Fibroblast of skin of right biceps (primary cell): ENCODE measurements at places on chromosomes 13 and 19.

GRCh38 chr19:35868172-35868822, at the start of gene APLP1:
Gene APLP1, plus strand, starts transcription at chr19:35868574. Its CDS starts 63 bp downstream, at chr19:35868637.
- peak; percentile 36 for DNase-seq

DNA sequence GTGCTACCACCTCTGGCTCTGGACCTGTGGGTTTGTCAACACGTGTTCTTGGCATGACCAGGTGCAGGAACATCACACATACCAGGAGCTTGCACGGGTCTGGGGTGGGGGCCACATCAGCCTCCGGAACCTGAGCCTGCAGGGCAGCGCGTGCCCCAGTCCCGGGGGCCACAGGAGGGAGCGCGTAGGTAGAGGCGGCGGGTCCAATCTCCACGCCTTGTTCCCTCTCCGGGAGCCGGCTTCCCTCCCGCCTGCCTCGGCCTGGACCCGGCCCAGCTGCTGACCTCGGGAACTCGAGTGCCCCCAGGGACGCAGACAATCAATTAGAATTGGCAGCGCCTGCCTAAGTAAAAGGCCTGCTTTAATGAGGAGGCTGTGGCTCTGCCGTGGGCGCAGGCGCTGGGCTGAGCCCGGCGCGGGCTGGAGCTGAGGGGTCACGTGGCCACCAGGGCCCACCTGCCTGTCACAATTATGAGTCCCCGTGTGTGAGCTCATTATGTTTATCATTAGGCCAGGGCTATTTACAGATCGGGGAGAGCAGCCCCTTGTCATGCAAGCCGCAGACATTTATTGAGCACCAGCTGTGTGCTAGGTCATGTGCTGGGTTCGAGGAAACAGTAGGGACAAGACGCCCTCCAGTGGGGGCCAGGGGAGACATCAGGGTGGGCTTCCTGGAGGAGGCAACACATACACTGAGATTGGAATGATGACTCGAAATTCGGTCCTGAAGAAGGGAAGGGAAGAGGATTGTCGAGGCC, 32.2 kb upstream of the TNFAIP8L1 start:
- DNase-seq: no peak

- no peak for DNase-seq
Measured at GRCh38 chr13:24683351-24683750, 3.1 kb downstream of the ATP12A start.

DNA sequence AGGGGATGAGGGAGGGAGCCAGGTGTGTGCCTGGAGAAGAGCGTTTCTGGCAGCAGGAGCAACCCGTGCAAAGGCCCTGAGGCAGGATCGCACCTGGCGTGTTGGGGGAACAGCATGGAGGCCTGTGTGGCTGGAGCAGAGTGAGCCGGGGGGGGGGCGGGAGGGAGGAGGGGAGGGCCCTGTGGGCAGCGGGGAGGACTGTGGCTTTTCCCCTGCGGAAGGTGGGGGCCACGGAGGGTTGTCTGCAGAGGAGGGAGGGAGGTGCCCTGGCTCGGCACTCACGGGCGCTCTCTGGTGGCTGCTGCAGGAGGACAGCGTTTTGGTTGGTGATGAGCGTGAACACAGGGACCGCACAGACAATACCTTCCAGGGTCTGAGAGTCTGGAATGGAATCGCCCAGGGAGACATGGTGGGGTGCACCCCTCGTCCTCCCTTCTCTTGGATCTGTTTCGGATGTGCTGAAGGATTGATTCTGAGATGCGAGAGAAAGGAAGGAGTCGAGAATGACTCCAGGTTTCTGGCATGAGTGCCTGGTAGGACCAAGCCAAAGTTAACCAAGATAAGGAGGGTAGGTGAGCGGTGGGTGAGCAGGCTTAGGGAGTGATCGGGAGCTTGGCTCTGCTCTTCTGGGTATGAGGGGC, 6.5 kb downstream of the RAB11B start:
- DNase-seq: peak; percentile 55

- no peak for DNase-seq
Measured at GRCh38 chr13:31798189-31798588, 58.9 kb downstream of the RXFP2 start.

- DNase-seq: no peak
Measured at GRCh38 chr13:110251193-110251819, 55.7 kb downstream of the COL4A1 start.

GRCh38 chr19:43309466-43309865, 40.1 kb upstream of the PSG9 start:
- no peak for DNase-seq

DNA sequence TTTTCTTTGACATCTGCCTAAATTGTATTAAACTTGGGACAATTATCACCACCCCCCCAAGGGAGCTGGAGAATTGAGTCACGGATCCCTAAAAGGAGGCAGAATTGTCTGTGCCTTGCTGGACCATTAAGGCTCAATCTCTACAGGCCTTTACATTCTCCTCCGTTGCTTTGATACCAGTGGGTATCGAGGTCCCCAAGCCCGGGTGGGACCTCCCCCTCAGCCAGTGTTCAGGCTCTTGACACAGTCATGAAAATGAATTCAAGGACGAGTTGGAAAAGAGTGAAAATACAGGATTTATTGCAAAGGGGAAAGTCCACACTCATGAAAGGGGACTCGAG, 5.6 kb downstream of the PPP1R15A start:
- no peak for DNase-seq

GRCh38 chr13:106145070-106145469, 390.4 kb downstream of the EFNB2 start:
- DNase-seq: no peak

DNA sequence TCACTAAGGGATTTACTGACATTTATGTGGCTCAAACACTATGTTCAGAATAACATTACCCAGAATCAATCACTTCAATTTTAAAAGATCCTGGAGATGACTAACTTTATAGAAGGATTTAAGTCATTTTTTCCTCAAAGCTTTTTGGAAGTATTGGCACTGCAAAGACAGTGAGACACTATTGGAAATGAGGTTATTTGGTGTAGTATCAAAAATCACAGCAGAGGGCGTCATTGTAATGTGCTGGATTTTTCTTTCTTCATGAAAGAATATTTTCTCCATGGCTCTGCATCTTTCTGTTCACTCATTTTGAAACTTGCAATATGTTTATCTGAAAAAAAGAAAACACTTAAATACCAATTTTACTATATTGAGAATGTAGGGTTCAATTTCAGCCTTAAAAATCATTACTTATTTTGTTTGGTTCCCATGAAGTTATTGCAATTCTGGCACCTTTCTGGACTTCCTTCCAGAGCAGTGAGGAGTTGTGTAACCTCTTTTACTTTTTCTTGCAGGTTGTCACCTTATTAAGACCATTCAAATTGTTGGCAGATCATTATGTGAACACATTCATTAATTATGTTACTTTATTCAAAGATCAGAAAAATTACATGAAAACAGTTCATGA, 3.7 kb upstream of the CSNK1A1L start:
- DNase-seq: peak; percentile 77

DNA sequence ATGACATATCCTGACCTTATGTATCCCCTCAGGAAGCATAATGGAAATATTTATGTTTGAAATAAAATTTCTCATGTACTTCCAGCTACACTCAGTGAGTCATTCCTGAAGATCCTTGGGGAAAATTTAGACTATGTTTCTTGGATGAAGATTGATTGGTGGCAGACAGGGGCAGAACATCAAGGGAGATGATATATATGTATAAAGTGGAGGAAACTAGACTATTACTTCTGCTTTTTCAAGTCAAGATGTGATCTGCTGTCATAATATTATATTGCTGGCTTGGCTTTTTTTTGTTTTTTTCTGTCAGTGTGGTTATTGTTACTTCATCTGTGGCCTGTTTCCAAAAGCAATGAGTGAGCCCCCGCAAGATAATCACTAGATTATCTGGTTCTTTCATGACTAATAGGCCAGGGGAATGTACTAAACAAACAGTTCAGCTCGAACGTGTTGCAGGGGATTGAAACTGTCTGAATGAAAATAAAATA, 87.2 kb upstream of the TNFSF11 start:
- DNase-seq: peak; percentile 94

GRCh38 chr19:28196961-28197360, 1016.0 kb downstream of the UQCRFS1 start:
- DNase-seq: no peak

DNA sequence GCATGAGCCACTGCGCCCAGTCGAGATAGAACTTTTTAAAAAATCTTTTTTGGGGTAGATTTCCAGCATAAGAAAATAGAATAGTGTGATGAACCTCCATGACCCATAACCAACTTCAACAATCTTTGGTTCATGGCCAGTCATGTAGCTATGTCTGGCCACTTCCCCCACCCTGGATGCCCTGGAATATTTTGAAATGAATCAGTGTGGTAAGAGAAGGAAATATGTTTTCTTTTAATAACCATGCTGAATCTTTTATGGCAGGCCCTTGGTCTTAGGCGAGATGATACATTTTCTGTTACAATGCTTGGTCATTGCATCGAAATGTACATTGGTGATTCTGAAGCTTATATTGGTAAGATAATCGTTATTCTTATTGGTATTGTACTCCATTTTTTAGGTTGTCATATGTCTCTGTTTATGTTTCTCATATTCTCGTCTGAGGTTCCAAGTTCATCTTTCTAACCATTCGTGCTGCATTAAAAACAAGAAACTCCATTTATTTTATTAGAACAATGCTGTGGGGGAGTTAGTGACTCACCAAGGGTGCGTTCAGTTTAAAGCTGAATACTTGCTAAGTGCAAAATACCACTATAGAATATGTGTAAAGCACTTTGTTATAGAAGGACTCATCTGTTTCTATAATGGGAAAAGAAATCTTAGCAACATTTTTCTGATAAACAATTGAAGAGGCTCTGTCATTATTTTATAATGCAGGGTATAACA, 16.4 kb upstream of the UPF3A start:
- peak; percentile 93 for DNase-seq

GRCh38 chr13:45047394-45048310, 58.3 kb downstream of the GPALPP1 start:
- DNase-seq: peak; percentile 81

- no peak for DNase-seq
Measured at GRCh38 chr19:45211751-45212381, 33.3 kb downstream of the BLOC1S3 start.

GRCh38 chr13:23620613-23621315, 50.6 kb downstream of the TNFRSF19 start:
- no peak for DNase-seq

- DNase-seq: no peak
Measured at GRCh38 chr13:90954605-90955195, 392.8 kb upstream of the MIR17HG start.

GRCh38 chr19:41136636-41137455, 22.6 kb downstream of the CYP2F1 start:
- no peak for DNase-seq

GRCh38 chr13:49606747-49607648, 21.3 kb upstream of the ARL11 start:
- peak; percentile 85 for DNase-seq

DNA sequence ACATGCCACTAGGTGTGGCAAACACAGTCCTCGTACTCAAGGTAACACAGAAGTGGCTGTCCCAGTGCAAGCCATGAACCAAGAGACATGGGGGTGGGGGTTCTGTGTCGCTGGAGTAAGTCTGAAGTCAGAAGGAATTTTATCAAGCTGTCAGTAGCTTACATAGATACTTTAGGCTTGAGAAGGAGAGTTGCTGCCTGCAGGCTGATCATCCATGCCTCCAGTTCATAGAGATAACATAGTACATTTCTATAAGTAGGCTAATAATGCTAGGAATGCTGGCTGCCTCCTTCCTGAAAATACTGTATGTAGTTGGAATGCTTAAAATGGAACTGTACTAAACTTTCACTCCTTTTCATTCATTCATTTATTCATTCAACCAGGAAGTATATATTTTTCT, 70.1 kb downstream of the CAB39L start:
- peak; percentile 57 for DNase-seq

DNA sequence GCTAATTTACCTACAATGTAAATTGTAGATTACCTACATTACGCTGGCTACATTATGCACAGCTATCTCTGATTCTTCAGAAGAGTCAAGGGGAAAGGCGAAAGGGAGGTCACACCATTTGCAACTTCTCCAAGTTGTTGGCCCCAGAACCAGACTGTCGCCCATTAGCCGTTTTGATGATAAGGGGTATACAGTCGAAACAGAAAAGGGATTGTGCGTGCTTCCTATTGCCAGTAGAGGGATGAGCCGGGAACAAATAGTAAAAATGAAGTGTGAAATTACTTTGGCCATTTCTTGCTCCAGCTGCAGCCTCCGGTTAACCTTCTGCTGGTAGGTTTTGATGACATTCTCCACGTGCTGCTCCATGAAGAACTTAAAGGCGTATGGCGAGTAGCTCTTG, 73.8 kb downstream of the LATS2 start:
- DNase-seq: no peak

DNA sequence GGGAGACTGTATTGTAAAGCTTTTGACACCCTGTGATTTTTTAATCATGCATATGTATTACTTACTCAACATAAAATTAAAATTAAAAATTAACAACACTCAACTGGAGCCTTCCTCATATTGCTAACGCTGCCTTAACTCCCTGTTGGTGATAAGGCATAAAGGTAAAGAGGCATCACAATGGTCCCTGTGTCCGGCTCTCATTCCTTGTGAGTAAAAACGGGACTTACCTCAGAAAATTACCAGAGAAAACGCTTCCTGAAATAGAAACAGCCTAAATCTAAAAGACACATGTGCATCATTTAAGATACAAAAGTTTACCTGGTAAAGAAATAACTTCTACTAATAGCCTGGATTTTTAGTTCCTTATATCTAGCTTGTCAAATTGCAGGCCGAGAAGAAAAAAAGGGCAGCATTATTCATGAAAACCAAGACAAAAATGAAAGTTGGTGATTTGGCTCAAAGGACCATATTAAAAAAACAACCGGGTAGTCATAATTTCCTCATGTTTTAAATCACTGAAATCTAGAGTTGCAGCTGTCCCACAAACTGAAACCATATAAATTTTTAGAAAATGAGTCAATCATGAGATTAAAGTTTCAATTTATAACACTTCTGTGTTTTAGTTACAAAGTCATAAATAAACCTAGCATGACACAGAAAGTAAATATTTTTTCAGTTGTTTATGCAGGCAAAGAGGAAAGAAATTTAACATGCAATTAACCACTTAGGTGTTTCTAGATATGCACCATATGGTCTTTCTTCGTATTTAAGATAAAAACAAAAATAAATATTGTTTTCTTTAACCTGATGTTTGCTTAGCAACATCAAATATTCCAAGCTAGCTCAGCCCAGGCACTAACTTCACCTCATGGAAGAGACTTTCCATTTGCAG, 94.7 kb downstream of the MIPEP start:
- DNase-seq: peak; percentile 81

- DNase-seq: no peak
Measured at GRCh38 chr13:35810321-35810720, 320.9 kb downstream of the DCLK1 start.

DNA sequence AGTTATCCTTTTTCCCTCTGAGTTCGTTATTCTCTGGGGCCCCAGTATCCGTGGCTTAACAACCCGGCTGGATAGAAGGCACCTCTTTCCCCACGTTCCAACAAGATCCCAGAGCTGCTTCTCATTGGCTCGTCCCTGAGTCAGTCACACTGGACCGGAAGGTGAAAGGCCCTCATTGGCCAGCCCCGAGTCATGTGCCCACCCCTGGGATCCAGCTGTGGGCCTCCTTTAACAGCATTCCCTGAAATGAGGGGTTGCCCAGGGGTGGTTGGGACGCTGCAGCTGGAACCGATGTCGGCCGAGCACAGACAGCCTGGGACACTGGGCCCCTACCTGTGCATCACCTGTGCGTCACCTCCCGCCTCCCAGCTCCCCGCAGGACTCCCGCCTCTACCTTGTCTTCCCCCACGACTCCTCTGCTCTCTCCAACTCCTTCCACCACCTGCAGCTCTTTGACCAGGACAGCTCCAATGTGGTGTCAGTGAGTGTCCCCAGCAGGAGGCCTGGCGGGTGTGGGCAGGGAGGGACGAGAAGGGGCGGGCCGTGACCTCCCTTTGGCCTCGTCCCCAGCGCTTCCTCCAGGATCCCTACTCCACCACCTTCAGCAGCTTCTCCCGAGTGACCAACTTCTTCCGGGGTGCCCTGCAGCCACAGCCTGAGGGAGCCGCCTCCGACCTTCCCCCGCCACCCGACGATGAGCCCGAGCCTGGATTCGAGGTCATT, 4.3 kb downstream of the TBC1D17 start:
- peak; percentile 39 for DNase-seq
